GM18507 (cell line): ENCODE measurements at places on chromosomes 7 and 10.

DNA sequence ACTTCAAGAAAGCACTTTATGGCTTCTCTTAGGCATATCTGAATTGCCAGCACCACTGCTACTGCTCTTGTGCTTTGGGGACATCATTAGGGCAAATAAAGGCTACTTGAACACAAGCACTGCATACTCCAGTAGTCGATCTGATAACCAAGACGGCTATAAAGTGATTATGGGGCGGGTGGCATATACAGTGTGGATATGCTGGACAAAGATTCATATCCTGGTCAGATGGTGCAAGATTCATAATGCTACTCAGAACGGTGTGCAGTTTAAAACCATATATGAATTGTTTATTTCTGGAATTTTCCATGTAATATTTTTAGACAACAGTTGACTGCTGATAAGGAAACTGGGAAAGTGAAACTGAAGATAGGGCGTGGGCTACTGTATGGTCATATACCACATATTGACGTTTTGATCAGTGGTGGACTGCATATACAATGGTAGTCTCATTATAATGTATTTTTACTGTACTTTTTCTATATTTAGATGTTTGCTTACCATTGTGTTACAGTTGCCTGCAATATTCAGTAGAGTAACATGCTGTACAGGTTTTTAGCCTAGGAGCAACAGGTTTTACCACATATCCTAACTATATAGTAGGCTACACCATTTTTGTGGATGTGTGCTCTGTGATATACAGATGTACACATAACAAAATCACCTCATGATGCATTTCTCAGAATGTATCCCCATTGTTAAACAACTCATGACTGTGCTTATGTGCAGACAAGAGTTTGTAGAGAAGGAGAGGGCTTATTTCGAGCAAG is 15.2 kb downstream of the ANLN start:
- no peak for DNase-seq

- no peak for DNase-seq
Observed at GRCh38 chr7:79719216-79719615, 265.7 kb upstream of the MAGI2 start.

DNA sequence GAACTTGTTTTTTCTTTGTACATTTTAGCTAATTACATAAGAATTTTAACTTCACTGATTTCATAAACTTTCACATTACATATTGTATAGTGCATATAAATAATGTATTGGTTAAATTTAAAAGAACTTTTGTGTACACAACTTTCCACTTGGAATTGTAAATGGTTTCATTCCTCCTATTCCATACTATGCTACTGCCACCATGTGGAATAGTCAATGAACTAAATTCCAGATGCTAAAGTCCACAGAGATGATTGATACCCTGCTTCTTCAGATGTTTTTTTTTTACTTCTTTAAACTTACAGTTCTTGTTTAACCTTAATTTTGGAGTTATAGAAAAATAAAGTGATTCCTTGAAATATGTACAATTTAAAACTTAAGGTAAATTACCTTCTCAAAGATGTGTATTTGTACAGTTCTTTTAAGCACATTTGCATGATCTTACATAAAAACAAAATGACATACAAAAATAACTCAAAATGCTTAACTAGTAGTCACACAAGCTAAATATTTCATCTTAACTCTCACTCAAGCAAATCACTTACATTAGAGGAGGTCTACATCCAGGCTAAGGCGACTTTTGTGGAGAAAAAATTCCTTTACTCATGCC is 247.6 kb upstream of the HGF start:
- DNase-seq, result no peak

- no peak for DNase-seq
Observed at GRCh38 chr10:119620241-119621077, 23.7 kb upstream of the TIAL1 start.

DNA sequence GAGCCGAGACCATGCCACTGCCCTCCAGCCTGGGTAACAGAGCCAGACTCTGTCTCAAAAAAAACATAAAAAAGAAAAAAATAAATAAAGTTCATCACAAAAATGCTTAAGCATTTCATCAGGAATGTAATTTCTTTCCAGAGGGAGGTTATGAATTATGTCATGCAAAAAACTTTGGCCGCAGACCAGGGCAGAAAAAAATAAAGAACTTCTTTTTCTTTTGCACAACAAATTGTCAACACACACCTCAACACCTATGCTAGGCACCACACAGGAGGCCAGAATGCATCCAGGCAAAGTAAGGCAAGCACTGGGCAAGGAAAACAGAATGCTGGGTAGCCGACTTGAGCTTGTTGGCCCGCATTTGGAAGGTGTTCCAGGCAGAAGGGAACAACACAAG is 3.9 kb downstream of the C10orf62 start:
- DNase-seq, result no peak

GRCh38 chr7:101826081-101826835 is 8.8 kb downstream of the CUX1 start:
- DNase-seq, result no peak

DNA sequence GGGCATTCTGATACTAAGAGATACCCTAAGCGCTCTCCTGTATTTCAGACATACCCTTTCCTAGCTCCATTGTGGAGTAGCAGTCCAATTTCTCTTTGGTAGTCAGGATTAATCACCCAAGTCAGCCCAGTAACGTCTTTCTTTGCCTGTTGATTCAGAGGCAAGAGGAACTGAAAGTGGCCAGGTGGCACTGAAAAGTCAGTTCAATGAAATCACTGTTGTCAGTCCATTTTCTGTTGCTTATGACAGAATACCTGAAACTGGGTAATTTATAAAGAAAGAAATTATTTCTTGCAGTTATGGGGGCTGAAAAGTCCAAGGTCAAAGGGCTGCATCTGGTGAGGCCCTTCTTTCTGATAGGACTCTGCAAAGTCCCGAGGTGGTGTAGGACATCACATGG is 40.2 kb downstream of the ANKRD61 start:
- no peak for DNase-seq

DNA sequence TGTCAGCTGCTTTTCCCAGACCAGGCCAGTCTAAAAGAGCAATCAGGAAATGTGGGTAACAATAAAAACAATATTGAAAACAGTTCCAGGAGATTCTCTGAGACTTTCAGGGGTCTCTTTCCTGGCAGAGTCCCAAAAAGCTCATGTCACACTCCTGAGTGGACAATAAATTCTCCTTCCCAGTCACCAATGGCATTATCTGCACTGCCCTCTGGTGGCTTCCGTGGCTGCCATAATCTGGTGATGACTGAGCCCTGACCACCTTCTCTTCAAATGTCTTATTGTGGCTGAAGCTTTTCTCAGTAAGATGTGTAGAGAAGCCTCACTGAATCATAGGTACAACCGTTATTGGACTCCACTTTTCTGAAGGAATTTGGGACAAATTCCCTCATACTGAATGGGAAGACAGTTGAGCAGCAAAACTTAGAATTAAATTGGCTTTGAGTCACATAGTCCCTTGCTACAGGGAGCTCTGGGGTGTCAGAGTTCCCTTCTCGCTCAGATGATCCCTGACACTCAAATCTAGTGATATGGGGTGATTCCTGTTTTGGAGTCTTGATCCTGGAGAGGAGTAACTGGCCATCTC is 24.4 kb upstream of the ASAH2 start:
- DNase-seq, result no peak

- no peak for DNase-seq
Observed at GRCh38 chr10:122464586-122464985, 3.2 kb downstream of the HTRA1 start.

DNA sequence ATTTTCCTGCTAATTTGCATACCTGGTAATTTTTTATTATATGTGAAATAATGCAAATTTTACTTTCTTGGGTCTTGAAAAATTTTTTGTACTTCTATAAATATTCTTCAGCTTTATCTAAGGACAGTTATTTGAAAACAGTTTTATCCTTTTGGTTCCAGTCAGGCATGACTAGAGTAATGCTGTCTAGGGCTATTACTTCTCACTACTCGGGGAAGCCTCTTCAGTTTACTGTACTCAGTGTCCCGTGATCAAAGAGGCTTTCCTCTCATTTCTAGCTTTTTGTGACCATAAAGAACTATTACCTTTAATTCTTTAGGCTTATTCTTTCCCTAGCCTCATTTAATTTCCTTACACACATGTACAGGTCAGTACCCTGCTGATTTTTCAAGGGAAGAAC is 153.8 kb upstream of the HDAC9 start:
- DNase-seq, result no peak

- no peak for DNase-seq
Observed at GRCh38 chr10:106740-107139, 28.5 kb upstream of the ZMYND11 start.

GRCh38 chr10:50367732-50368131 is 116.4 kb upstream of the ASAH2 start:
- no peak for DNase-seq

DNA sequence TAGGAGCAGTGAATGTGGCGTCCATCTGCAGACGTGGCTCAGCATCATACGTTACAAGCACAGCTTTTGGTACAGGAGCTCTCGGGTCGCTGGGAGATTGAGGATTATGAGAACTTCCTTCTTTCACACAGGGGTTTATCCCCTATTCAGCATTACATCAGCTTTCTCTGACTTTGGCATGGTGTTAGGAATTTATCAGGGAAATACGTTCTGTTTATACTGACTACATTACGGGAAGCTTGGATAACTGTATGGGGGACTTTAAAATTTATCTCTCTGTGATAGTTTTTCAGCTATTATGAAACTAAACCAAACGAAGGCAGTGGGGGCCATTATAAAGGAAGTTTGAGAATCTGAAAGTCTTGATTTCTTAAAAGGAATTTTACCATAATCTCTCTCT is 110.1 kb upstream of the INSYN2A start:
- DNase-seq, result no peak

DNA sequence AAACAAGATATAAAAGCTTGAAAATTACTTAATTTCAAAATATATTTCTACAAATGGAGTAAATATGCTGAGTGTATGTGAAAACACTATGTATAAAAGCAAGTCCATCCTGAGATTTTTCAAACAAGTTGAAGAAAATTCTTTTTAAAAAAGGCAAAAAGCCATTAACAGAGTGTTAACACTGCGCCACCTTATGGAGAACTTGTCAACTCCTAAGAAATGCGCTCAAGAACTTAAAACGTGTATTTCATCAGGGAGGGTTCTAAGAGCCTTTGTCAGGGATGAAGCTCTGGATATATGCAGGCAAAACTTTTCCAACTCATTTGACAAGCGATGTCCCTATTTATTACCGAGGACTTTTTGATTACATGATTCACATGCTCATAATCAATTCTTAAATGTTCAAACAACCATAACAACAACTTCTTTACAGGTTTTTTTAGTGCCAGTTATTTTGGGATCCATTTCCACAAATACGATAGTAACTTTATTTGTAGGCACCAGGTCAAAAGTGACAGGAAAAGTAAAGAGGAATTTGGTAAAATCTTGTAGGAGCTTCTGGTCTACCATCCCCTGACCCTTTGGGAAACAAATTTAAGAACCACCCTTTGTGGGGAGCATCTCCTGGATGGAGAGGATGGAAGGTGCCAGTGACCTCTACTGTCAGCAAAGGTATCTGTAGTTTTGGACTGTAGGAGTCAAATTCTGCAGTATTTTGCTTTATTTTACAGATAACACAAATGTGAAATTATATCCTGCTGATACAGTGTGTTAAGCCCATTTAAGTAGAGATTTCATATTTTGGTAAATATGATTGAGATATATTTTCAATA is 23.2 kb downstream of the CALCR start:
- no peak for DNase-seq

- no peak for DNase-seq
Observed at GRCh38 chr10:112637901-112638300, 190.9 kb downstream of the VTI1A start.

- no peak for DNase-seq
Observed at GRCh38 chr7:112007185-112007584, 199.0 kb downstream of the DOCK4 start.

GRCh38 chr7:29798422-29798821 is 7.9 kb upstream of the WIPF3 start:
- DNase-seq, result no peak

- DNase-seq, result no peak
Observed at GRCh38 chr10:100656454-100656853, 88.9 kb upstream of the PAX2 start.

GRCh38 chr7:79523436-79523835 is 70.0 kb upstream of the MAGI2 start:
- no peak for DNase-seq

DNA sequence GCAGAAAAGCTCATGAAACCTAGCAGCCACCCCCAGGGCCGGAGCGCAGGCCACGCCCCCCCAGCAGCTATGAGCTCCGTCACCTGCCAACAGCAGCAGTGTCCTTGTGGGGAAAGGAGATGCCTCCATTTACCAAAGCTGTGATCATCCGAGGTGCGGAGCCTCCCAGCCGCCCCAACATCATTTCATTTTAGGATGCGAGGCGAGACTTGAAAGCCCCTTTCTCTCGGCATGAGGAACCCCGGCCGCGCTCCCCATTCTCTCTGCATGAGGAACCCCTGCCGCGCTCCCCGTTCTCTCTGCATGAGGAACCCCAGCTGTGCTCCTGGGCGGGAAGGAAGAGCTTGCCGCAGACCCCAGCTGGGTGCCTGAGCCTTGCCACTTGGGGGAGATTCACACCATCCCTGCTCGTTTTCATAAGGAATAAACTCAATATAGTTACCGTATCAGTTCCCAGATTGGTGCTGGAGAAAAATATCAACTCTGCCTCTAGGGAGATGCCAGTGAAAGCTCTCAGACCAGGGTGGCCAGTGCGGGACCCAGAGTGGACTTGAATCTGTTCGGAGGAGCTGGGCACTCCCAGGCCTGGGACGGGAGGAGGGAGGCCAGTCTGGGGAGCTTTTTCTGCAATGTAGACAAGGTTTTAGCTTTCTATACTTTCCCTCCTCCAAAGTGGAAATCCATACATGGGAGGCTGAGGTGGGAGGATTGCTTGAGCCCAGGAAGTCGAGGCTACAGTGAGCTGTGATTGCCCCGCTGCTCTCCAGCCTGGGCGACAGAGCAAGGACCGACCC is 35.0 kb downstream of the JAKMIP3 start:
- DNase-seq, result no peak

- no peak for DNase-seq
Observed at GRCh38 chr7:66634816-66635215, 6.1 kb downstream of the KCTD7 start.

GRCh38 chr7:31763548-31763947 is 76.5 kb downstream of the PPP1R17 start:
- no peak for DNase-seq

DNA sequence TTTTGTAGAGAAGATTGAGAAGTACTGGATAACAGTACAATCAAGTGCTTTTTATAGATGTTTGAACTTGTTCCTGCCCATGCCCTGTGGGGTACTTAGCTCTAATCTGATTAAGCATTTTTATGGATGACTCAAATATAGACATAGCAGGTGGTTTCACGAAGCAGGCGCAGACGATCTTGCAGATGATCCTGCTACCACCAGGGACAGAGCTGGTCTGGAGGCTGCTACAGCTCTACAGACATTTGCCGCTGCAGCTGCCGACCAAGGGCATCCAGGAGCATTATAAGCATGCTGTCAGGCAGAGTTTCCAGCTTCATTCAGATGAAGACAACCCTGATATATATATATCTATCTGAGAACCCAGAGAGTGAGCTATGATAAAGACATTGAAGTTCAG is 650.4 kb downstream of the NXPH1 start:
- DNase-seq, result no peak
